ENCODE measurements at places on chromosomes 3 and 15.

GRCh38 chr3:127552038-127552437 lies 38.5 kb downstream of the TPRA1 start:
- no peak for DNase-seq

GRCh38 chr3:137767538-137768360 lies 3.6 kb downstream of the SOX14 start:
- no peak for DNase-seq

- DNase-seq = no peak
Measured at GRCh38 chr3:187265461-187265955, 26.0 kb downstream of the MASP1 start.

- no peak for DNase-seq
Measured at GRCh38 chr3:129360171-129360611, 68.2 kb downstream of the EFCAB12 start.

DNA sequence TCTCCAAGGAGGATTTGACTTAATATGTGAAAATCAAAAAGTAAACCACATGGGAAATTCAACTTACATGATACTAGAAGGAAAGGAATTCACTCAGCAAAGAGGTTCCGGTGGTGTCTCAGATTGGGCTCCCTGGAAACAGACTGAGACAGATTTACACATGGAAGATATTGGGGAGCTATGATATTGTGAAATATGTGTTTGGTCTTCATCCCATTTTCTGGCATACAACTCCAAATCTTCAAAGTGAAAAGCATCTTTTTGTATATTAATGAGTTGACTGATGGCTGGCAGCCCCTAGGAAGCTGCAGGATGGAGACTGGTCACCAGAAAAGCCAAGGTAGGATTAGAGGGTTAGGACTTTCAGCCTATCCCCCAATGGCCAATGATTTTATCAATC lies 29.3 kb downstream of the GRK7 start:
- no peak for DNase-seq

GRCh38 chr3:152382312-152383135 lies 113.8 kb downstream of the MBNL1 start:
- no peak for DNase-seq

- no peak for DNase-seq
Measured at GRCh38 chr15:81176291-81176893, 20.3 kb upstream of the IL16 start.

- DNase-seq = no peak
Measured at GRCh38 chr3:124652009-124652408, 78.2 kb upstream of the UMPS start.

- DNase-seq = no peak
Measured at GRCh38 chr15:49720261-49720660, 99.4 kb downstream of the DTWD1 start.

DNA sequence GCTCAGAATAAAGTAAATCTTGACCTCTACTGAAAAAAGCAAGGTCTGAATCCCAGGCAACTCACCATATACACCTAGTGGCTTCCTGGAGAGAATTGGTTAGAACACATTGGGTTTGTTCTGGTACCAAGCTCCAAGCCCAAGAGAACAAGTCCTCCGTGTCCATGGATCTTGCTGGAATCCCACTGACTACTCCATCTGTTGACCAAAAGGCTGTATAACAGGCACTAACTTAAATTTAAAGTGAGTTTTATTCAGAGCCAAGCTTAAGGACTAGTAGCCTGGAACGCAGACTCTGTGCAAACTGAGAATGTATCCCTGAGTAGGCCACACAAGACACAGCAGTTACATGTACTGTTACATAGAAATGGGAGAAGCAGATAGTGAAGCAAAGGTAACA lies 342.1 kb upstream of the LRRC3B start:
- DNase-seq = no peak

DNA sequence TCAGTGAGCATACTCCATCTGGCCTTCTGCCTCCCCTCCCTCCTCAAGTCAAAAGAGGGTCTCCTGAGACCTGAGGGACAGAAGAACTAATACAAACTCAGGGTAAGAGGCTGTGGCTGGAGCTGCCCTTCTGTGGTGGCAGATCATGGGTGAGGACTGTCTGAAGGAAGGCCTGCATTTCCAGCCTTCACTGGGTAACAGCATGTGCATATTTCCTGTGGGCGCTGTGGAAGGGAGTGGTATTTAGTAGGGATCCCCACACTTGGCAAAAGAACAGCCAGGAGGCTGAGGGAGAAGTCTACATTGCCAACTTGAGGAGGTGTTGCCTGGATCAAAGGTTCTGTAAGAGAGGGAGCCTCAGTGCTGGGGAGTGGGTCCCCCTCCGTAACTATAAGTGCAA lies 10.1 kb upstream of the ESYT3 start:
- DNase-seq = no peak

DNA sequence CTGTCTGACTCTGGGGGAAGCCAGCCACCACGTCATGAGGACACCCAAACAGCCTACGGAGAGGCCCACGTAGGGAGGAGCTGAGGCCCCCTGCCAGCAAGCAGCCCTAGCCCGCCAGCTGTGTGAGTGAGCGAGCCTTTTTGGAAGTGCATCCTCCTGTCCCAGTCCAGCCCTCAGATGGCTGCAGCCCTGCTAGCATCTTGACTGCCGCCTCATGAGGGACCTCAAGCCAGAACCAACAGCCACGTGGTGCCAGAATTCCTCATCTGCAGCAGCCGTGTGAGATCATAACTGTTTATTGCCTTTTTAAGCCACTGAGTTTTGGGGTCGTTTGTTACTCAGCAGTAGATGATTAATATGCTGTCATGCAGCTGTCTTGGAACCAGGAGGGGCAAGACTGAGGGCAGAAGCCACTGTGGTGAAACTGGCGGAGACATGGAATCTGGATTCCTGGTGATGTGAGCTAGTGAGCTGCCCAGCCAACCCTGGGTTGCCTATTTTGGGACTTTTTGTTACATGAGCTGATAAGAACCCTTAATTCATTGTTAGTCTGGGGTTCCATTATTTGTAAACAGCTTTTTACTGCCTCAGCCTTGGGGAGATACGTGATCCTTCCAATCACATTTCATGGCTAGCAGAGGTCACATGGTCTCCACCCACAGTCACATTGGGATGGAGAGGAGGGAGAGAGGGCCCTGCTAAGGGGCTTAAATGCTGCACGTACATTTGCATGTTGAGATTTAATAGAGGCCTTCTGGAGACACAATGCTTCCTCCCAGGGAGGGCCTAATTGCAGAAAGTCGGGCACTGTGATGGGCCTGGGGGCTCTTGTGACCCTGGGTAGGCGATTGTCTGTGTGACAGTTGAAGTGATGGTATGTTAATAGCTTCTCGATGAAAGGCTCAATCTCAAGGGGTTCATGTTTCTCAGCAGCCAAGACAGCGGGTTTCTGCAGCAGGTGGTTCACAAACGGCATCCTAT lies 73.8 kb downstream of the RPLP1 start:
- DNase-seq = no peak

DNA sequence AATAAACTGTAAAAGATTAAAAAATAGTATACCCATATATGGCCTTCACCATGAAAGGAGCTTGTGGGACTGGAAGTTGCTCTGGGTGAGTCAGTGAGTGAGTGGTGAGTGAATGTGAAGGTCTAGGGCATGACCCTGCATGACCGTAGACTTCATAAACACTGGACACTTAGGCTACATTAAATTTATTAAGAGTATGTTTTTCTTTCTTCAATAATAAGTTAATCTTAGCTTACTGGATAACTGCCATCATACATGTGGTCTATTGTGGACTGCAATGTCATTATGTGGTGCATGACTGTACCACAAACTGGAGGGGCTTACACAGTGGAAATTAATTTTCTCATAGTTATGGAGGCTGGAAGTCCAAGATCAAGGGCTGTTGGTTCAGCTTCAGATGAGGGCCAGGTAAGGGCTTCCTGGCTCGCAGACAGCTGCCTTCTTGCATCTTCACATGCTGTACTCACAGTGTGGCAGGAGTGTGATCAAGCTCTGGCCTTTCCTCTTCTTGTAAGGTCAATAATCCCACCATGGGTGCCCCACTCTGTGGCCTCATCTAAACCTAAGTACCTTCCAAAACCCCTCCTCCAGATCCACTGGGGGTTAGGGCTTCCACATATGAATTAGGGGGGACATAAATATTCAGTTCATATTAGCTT lies 40.8 kb upstream of the PRR23E start:
- no peak for DNase-seq

- DNase-seq = no peak
Measured at GRCh38 chr3:197244751-197245150, 53.7 kb downstream of the DLG1 start.

DNA sequence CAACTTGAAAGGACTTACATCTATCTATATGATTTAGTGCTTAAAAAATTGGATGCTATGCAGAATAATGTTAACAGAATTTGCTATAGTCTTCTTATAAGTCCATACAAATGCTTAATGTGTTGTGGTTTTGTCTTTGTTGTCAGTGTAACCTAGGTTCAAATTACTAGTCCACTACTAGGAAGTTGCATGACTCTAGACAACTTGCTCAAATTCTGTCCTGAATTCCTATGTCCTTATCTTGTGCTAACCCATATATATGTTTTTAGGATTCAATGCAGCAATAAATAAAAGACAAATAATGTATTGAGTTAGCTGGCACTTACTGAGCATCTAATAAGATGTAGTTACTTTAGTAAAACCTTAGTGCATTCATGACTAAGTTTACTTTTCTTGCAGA lies 276.5 kb upstream of the KCNMB2 start:
- no peak for DNase-seq

- no peak for DNase-seq
Measured at GRCh38 chr3:132350814-132351213, 33.6 kb downstream of the ACP3 start.

DNA sequence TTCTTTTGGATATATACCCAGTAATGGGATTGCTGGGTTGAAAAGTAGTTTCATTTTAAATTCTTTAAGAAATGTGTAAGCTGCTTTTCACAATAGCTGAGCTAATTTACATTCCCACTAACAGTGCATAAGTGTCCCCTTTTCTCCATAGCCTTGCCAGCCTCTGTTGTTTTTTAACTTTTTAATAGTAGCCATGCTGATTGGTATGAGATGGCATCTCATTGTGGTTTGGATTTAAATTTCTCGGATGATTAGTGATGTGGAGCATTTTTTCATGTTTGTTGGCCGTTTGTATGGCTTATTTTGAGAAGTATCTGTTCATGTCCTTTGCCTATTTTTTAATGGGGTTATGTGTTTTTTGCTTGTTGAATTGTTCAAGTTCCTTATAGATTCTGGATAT lies 444.3 kb upstream of the ATP11B start:
- DNase-seq = no peak

- no peak for DNase-seq
Measured at GRCh38 chr3:138809500-138810256, 25.1 kb downstream of the PIK3CB start.

- DNase-seq = no peak
Measured at GRCh38 chr3:16239780-16240179, 25.0 kb downstream of the DPH3 start.

- DNase-seq = no peak
Measured at GRCh38 chr15:29678504-29679034, 143.7 kb downstream of the TJP1 start.

DNA sequence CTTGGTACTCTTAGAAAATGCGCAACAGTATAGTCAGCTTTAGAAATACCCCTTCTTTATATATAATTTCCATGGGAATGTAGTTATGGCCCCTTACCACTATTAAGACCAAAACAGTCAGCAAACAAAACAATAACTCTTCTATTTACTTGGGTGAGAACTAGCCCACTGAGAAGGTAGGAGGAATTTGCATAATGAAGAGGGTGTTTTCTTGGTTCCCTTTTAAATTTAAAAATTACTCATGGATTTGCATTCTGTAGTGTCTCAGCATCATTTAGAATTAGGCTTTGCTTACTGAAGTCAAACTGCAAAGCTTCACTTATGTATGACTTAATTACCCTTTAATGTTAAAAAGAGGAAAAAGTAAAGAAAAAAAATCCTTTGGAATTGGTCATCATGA lies 350.8 kb downstream of the PTPRG start:
- no peak for DNase-seq

DNA sequence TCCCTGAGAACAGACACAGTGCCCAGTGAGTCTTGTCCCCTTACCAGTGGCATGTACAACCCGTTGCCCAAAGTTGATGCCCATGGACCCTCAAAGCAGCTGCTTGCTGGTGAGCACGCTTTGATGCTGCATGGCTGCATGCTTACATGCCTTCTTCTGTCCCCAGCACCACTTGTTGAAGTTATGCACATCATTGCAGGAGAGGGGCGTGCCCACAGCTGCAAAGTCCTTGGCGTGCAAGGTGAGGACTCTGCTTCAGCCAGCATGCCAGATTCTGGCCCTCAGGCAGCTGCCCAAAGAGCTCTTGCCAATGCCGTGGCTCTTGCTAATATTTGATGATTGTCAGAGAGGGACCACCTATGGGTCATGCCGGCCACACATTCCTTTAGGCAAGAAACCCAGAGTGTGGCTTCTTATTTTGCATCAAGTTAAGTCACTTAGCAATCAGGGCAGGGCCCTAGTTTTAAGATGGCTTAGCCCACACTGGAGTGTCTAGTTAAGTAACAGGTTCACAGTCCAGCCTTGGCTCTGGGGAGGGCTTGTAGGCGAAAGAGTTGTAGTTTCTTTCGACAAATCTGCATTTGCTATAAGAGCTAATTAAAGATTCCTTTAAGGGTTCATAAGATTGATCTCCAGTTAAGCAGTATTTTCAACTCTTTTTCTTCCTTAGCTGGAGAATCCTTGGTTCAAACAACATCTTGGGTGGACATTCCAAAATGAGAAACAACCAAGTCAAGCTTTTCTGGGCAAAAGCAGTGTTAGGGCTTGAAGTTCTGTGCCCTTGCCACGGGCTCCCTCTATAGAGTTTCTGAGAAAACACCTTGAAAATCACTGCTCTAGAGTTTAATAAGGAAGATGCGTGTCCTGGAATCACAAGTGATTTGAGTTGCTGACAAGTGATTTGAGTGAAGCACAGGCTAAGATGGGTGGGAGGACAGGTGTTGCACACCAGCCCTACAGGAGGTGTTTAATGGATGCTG lies 128.6 kb downstream of the SLCO3A1 start:
- no peak for DNase-seq

- no peak for DNase-seq
Measured at GRCh38 chr15:31237043-31237324, 89.7 kb upstream of the KLF13 start.

DNA sequence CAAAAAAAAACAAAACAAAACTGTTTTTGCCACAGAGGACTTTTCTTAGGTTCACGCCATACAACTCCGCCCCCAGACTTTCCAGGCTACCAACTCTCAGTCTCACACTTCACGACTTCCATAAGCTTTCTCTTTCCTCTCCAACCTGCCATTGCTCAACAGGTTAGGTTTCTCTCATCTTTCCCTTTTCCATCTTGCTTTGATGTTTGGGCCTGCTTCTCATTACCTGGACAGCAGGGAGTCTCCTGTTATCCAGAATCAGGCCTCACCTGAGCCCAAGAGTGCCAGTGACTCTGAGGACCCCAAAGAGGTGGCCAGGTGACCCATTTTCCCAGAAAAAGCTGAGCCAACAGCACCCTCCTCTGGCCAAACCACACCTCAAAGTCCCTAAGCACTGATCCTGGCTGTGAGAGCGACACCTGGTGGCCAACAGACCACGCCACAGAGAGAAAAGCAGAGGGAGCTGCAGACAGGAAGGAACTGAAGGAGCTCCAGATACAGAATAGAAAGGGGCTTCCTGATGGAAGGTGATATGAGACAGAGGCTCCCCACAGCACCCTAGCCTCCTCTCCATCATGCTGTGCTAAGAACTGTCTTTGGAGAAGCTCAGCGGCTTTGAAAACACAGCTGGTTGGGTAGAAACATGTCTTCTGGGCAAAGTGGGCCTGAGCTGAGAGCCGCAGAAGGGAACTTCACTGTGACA lies 4.0 kb downstream of the CCDC51 start:
- peak; percentile 75 for DNase-seq

- no peak for DNase-seq
Measured at GRCh38 chr3:66372681-66373350, 128.0 kb downstream of the LRIG1 start.

Measured in caudate nucleus (tissue), 63 donors.